ENCODE measurements at places on chromosomes 5 and 9.

DNA sequence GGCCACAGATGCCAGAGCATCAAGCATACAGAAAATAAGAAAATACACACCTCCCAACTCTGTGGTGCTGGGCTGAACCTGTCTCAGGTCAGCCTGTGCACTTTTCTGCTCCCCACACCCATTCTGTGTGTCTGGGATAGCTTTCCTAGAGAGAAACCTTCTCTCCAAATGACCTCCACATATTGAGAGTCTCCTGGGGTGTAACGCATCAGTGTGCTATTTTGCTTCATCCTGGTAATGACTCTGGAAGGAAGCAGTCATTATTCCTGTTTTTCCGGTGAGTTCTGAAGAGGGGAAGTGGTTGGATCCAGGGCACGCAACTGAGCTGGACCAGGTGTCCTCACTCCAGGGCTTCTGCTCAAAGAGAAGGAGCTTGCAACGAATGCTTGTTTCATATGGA lies 73.2 kb upstream of the SH3PXD2B start:
- no peak for DNase-seq

GRCh38 chr5:177491429-177491945 lies 5.9 kb downstream of the PDLIM7 start:
- no peak for DNase-seq

DNA sequence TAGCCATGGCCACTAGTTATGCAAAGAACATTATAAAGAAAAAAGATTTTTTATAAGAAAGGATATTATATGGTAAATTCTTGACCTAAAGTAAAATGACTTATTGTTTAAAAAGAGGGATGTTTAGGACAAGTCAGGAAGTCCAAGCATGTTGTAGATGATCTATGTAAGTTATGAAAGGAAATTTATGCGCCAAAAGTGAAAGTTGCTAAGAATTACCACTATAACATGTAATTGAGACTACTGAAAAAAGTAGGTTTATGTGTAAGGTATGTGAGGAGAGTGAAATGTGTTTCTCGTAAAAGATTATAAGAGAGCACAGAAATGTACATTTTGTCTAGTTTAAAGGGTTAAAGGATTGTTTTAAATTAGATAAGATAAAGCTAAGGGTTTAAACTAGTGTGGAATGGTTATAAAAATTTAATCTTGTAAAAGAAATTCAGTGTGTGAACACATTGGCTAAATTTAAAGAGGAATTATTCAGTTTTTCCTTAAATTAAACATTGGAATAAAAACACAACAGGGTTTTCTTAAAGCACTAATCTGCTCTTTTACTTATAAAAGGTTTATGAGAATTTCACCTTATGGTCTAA lies 1100.4 kb upstream of the EDIL3 start:
- no peak for DNase-seq

DNA sequence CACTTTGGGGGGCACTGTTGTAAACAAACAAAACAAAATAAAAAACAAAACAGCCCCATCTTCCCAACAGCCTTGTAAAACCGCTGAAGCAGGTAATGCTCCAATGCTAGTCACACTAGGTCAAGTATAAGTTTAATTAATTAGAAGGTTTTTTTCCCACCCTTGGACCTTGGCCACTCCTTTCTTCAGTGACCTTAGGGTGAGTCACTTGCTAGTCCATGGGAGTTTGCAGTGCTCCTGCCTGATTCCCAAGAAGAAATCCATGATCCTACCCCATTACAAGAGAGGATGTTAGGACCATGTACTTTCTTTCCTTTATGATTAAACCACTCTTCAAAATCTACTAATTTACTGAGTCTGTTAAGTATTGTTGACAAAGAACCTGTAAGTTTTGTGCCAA lies 192.2 kb upstream of the CDKN2B start:
- DNase-seq: no peak

DNA sequence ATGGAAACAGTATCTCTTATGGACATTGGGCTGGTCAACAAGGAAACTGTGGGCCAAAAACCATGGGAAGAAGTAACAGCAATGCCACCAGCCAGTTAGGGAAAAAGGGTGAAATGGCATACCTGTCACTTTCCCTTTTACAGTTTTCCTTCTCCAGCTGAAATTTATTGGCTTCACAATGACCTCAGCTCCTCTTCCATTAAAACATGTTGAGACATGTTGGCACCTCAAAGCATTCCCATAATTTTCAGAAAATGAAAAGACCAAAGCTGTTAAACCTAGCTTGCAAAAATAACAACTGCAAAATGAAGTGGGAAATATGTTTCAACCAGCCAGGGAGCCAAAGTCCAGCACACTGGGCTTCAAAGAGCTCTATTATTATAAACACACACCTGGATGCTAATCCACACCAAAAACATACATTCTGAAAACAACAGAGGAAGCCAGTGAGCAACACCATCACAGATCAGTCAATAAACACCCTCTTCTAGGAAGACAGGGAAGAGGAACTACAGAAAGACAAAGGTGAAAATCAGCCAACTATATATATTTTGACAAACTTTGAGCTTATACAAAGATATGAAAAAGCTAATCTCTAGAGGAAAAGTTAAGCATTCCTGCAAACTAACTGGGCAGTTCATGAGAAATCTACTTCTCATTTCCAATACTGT lies 78.4 kb upstream of the PTGER4 start:
- no peak for DNase-seq
